ENCODE measurements at places on chromosomes 13 and 19.

- no peak for DNase-seq
Observed at GRCh38 chr19:33815380-33816340, 19.0 kb downstream of the KCTD15 start.

DNA sequence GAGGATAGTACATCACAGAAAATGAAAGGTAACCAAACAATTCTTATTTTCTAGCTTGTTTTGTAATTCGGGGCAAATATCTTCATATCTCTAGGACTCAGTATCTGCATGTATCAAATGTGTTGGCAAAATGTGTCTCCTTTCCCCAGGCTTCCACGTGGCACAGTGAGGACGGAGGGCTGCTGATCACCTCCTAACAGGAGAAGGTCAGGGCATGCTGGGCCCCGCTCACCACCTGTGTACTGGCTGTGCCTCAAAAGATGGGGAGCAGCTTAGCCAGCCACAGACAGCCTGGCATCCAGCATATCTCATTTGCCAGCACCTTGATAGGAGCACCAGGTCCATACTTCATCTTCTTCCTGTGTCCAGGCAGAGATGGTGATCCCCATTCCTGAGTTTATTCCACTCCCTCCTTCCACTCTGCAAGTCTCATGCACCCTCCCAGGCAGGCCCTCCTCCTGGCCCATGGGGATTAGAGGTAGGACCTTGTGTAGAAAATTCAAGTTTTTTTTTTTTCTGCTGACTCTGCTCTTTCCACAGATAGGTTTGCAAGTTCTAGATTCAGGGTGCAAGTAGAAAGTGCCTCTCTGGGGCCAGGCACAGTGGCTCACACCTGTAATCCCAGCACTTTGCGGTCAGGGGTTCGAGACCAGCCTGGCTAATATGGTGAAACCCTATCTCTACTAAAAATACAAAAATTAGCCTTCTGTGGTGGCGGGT is 1639.0 kb upstream of the SLC10A2 start:
- no peak for DNase-seq

DNA sequence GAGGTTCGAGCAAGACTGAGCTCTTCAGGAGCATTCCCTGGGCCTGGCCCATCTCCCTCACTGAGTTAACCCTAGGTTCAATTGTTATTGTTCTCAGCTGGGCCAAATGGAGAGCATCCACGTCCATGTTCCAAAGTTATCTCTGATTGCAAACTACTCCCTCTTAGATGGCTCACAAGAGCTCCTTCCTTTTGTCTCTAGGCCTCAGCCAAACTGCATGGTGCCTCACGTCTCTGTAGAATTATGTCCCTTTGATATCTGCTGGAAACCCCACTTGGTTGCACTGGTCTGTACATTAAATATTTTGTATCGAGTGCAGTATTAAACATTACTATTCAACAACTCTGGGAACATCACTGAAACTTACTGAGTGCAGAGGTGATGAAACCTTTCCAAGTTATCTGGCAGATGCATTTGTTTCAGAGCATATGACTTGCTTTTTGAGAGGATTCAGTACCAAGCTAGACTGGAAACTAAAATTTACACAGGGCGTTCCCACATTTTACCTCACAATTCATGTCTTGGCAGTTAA is 38.1 kb downstream of the DOCK9 start:
- DNase-seq, result no peak

- peak; percentile 36 for DNase-seq
Observed at GRCh38 chr19:8004723-8005513, 523 bp downstream of the ELAVL1 start.

- no peak for DNase-seq
Observed at GRCh38 chr13:47415048-47415447, 518.2 kb upstream of the HTR2A start.

- DNase-seq, result no peak
Observed at GRCh38 chr19:10816691-10817090, 19.3 kb downstream of the TMED1 start.

GRCh38 chr13:105543742-105544141 is 991.7 kb downstream of the EFNB2 start:
- DNase-seq, result no peak

DNA sequence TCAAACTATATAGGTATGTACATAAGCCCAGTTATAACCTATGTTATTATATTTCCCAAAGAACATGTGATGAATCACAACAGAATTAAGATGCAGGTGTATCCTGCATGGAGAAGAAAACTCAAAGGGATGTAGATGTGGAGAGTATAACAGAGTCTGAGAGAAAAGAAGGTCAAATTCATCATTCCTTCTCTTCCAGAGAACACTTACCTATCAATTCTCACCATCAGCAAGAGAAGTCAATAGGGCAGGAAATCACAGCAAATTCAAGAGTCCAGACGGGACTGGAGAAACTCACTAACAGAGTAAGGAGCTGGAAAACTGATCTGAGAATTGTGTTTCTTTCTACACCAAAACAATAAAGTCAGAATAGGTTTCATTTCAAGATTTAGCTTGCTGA is 28.4 kb downstream of the DIAPH3 start:
- DNase-seq, result no peak

All from stimulated activated CD4-positive, alpha-beta T cell treated with anti-CD3 and anti-CD28 coated beads, Interleukin-4, amount 100 ng/mL, for 1 hour (primary cell).